Pancreas (tissue), 10 donors: ENCODE measurements at places on chromosomes 4 and X. TPM values are rescaled to one million over a fixed set of nuclear protein-coding genes. Genes with fewer than 3 reads are reported as not detected.

DNA sequence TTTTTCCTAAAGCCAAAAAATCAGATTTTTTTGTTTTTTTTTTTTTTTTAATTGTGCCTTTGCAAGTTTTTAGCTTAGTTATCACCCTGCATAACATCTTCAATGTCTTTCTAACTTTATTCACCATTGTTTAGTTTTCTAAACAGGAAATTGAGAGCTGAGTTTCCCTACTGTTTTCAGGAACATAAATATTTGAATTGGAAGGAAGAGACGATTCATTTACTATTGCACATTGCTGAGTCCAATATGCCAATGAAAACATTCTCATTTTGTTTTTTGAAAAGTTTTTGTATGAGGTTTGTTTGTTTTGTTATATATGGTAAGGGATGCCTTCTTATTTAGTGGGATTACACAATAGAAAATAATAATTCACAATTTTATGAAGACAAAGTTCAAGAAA, 148.4 kb downstream of the ANKRD50 start:
- no peak for DNase-seq
- H3K4me1 ChIP-seq: no peaks in the 10 kb centered on the region
- no peak overlapping the region for H3K27ac ChIP-seq
- no peaks in the 10 kb centered on the region for H3K36me3 ChIP-seq

DNA sequence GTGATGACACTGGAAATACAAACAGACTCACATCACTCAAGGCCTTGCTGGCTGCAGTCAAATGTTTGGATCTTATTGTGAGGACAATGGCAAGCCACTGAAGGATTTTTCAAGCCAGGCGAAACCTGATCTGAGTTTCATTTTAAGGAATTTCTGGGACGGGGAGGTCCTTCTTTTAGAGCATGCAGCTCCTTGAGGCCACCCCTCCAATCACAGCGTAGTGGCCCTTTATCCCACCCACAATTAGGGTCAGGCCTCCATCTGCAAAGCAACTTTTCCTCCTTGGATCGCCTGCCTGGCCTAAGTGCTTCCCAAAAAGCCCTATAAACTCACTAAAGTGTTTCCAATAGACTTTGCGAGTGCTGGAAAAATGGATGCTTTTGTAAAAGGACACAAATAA, 115.5 kb downstream of the EFHC2 start:
- peaks cover 17% of the 10 kb centered on the region for H3K4me1 ChIP-seq
- no peak overlapping the region for H3K27ac ChIP-seq
- no peaks in the 10 kb centered on the region for H3K36me3 ChIP-seq
- no peak for DNase-seq
- H3K4me3 ChIP-seq: no peak overlapping the region

DGAT2L6 gene
- total RNA-seq: not detected

CAMK2D gene
- total RNA-seq: 9.6 TPM

PGRMC2 gene
- total RNA-seq: 40.6 TPM

PPP1R2C gene
- not detected for total RNA-seq

TAF7L gene
- total RNA-seq: not detected
